Activated CD8-positive, alpha-beta T cell treated with anti-CD3 and anti-CD28 coated beads, Interleukin-2, amount 10 ng/mL, durations not matched to agents 7 days and 5 days (primary cell): ENCODE measurements at places on chromosomes 2 and 18. TPM values are rescaled to one million over a fixed set of nuclear protein-coding genes. Genes with fewer than 3 reads are reported as not detected.

Gene TNS1
- 28.9 TPM for total RNA-seq

Gene SP5
- not detected for total RNA-seq

Gene DSEL
- total RNA-seq = 0.08 TPM

Gene CCL20
- total RNA-seq = not detected

GRCh38 chr2:86807133-86807467, 16.4 kb upstream of the CD8A start:
- no peak for DNase-seq
- H3K36me3 ChIP-seq = peaks cover 34% of the 10 kb centered on the region
- H3K4me1 ChIP-seq = peaks cover 39% of the 10 kb centered on the region
- peak overlapping the region; percentile 94 for H3K27ac ChIP-seq
- peak overlapping the region; percentile 93 for H3K4me3 ChIP-seq

DNA sequence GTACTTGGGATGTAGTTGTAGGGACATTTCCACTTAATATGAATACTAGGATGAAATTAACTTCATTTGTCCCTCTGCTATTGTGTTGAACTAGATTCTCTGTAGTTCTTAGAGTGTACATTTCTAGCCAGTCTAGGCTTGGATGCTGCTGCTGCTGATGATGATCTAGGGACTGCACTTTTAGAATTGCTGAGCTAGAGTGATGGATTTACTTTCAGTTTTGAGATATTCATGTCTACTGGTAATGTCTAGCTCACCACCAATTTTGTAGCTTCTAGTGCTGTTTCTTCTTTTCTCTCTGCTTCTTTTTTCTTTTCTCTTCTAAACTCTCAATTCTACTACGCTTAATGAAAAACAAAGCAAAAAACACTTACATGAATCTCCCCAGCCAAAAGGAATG, 49.4 kb downstream of the MRPS9 start:
- peaks cover 12% of the 10 kb centered on the region for H3K4me1 ChIP-seq
- no peak for DNase-seq
- no peaks in the 10 kb centered on the region for H3K27me3 ChIP-seq

DNA sequence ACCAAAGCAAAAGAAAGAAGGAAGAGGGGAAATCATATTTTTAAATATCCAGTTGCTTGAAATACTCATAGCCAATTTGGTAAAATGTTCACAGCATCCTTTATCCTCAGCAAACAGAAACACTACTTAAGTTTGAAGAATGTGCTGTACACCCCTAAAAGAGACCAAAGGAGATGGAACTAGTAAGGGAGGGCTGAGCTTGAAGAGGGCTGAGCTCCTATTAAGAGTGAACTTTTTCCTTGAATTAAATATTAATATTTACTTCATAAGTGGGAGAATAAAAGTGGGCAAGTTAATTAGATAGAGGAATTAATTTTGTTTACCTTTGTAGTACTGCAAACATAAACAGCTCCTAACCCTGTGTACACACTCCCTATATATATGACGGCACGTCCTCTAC, 7.0 kb downstream of the EVX2 start:
- DNase-seq = no peak
- peaks cover 12% of the 10 kb centered on the region for H3K4me1 ChIP-seq
- peaks cover 14% of the 10 kb centered on the region for H3K36me3 ChIP-seq
- H3K4me3 ChIP-seq = no peak overlapping the region
- peaks cover 78% of the 10 kb centered on the region for H3K27me3 ChIP-seq

Gene CFAP221
- not detected for total RNA-seq

DNA sequence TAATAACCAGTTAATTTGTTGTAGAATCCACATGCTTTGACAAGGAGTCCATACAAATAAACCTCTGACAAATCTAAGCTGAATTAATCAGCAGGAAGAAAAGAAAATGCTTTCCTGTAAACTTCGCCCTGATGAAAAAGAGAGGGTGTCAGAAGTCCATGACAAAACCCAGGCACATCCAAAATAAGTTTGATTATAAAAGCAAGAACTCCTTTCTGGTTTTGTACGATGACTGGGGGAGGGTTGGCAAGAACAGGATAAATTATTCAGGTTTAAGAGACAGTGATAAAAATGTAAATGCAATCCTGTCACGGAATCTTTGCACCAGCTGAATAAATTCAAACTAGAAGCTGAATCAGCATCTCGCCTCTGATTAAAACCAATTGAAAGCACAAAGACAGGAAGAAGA, 469.2 kb upstream of the TNP1 start:
- peaks cover 3% of the 10 kb centered on the region for H3K36me3 ChIP-seq
- no peaks in the 10 kb centered on the region for H3K27me3 ChIP-seq
- no peak for DNase-seq
- H3K27ac ChIP-seq = no peak overlapping the region
- no peak overlapping the region for H3K4me3 ChIP-seq

GRCh38 chr18:42864876-42865275, 250.6 kb downstream of the RIT2 start:
- H3K4me1 ChIP-seq = no peaks in the 10 kb centered on the region
- no peak overlapping the region for H3K4me3 ChIP-seq
- DNase-seq = no peak
- no peaks in the 10 kb centered on the region for H3K27me3 ChIP-seq

DNA sequence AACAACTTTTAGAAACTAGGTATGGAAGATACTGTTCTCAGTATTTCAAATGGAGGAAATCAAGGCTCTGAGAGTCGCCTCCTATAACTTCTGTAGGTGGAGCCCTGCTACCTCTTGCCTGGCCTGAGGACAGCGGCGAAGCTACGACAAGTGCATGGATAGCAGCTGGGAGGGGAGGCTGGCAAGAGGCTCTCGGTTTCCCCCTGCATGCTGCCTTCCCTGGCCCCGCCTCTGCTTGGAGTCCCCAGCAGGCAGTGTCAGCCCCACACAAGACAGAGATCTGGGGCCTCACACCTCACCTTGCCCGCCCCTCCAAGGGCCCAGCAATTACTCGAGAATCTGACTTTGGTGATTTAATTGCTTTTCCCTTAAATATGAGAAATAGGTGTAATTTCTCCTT, 107.6 kb upstream of the POU3F3 start:
- H3K36me3 ChIP-seq = no peaks in the 10 kb centered on the region
- DNase-seq = no peak
- no peaks in the 10 kb centered on the region for H3K4me1 ChIP-seq

Gene LYPD6B
- not detected for total RNA-seq

DNA sequence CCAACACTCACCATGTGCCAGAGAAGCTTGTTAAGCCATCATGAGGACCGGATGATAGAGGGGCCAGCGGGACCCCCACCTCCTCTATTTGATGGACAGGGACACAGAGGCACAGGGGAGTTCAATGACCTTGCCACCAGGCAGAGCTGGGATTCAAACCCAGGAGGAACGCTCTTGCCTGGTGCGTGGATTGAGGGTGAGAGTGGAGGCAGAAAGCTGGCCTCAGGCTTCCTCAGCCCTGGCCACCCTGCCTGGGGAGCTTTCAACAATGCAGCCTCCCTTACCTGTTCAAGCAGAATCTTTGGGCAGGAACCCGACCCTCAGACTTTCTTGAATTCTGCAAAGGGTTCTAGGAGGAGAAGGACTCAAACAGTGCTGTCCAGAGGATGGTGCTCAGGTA, 39.9 kb upstream of the MAL start:
- H3K27me3 ChIP-seq = peaks cover 10% of the 10 kb centered on the region
- no peak for DNase-seq
- no peaks in the 10 kb centered on the region for H3K36me3 ChIP-seq
- H3K4me1 ChIP-seq = peaks cover 6% of the 10 kb centered on the region

Gene CDK15
- total RNA-seq = not detected

GRCh38 chr2:40243581-40244187, 208.2 kb downstream of the SLC8A1 start:
- H3K4me3 ChIP-seq = no peak overlapping the region
- H3K27me3 ChIP-seq = no peaks in the 10 kb centered on the region
- no peaks in the 10 kb centered on the region for H3K36me3 ChIP-seq

Gene SERPINB11
- not detected for total RNA-seq

- DNase-seq = no peak
- no peak overlapping the region for H3K4me3 ChIP-seq
- H3K27ac ChIP-seq = no peak overlapping the region
- H3K27me3 ChIP-seq = no peaks in the 10 kb centered on the region
- no peaks in the 10 kb centered on the region for H3K36me3 ChIP-seq
Measured at GRCh38 chr2:218679119-218679518, 7.2 kb downstream of the STK36 start.

Gene RAB27B
- total RNA-seq = 1.7 TPM

- no peaks in the 10 kb centered on the region for H3K27me3 ChIP-seq
- peaks cover 55% of the 10 kb centered on the region for H3K36me3 ChIP-seq
- no peak overlapping the region for H3K4me3 ChIP-seq
Measured at GRCh38 chr18:69996417-69996816, 48.7 kb upstream of the CD226 start.

DNA sequence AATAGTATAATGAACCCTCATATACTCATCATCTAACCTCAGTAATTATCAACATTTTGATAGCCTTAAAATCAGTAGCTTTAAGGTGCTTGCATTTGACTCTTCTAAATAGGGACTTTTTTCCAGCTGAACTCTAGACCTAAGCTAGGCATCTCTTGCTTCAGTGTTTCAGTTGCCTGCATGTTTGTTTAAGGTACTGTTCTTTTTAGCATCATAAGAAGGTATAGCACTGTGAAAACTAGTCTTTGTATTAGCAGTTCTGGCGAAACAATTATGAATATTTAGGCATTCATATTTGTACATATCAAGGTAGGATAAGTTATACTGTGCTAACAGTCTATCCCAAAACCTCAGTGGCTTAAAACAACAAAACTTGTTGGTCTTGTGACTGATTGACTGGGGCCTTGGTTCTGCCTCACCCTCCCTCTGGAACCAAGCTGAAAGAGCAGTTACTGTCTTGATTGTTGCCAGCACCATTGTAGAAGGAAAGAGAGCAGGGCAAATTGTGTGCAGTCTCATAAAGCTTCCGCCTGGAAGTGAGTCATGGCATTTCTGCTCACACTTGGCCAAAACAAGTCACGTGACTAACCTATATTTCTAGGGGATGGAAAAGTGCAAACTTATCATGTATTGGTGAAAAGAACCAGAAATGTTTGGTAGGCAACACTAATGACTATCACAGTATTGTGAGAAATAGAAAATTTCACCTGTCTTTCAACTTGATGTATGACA, 24.3 kb downstream of the GALNT1 start:
- no peak overlapping the region for H3K4me3 ChIP-seq
- H3K27ac ChIP-seq = no peak overlapping the region
- DNase-seq = no peak
- H3K27me3 ChIP-seq = no peaks in the 10 kb centered on the region

- DNase-seq = no peak
- H3K4me3 ChIP-seq = no peak overlapping the region
- peaks cover 11% of the 10 kb centered on the region for H3K4me1 ChIP-seq
- no peaks in the 10 kb centered on the region for H3K27me3 ChIP-seq
- H3K27ac ChIP-seq = peak overlapping the region; percentile 68
Measured at GRCh38 chr2:39008665-39009064, 112.2 kb downstream of the SOS1 start.

- H3K4me1 ChIP-seq = no peaks in the 10 kb centered on the region
- no peaks in the 10 kb centered on the region for H3K36me3 ChIP-seq
- peaks cover 14% of the 10 kb centered on the region for H3K27me3 ChIP-seq
- no peak for DNase-seq
Measured at GRCh38 chr18:12246849-12247808, 7.0 kb upstream of the CIDEA start.

Gene ALPG
- total RNA-seq = not detected

Gene FTCDNL1
- 1.9 TPM for total RNA-seq

Gene CAVIN2
- not detected for total RNA-seq

DNA sequence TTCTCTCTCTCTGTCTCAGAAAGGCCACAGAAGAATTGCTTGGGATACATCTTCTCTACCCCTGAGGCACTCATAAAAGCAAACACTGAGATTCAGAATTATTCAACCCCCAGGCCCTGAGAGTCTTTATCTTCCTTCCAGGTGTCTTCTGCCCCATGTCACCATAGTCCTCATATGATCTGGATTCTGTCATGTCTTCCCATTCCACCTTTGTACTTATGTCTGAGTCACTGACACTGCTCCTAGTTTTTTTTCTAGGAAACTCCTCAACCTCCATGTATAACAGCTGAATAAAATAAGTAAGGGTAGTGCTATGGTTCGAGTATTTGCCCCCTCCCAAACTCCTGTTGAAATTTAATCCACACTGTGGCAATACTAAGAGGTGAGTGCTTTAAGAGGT, 11.6 kb downstream of the HIBCH start:
- H3K27me3 ChIP-seq = no peaks in the 10 kb centered on the region
- H3K36me3 ChIP-seq = peaks cover 4% of the 10 kb centered on the region
- no peaks in the 10 kb centered on the region for H3K4me1 ChIP-seq
- no peak overlapping the region for H3K27ac ChIP-seq
- no peak for DNase-seq
- H3K4me3 ChIP-seq = no peak overlapping the region

Gene LTBP1
- 0.03 TPM for total RNA-seq

- peaks cover 2% of the 10 kb centered on the region for H3K4me1 ChIP-seq
- H3K27ac ChIP-seq = no peak overlapping the region
- no peak for DNase-seq
- H3K4me3 ChIP-seq = no peak overlapping the region
Measured at GRCh38 chr2:219434468-219434717, 250 bp upstream of the SPEG start.

Gene ATP6V1B1
- total RNA-seq = not detected

DNA sequence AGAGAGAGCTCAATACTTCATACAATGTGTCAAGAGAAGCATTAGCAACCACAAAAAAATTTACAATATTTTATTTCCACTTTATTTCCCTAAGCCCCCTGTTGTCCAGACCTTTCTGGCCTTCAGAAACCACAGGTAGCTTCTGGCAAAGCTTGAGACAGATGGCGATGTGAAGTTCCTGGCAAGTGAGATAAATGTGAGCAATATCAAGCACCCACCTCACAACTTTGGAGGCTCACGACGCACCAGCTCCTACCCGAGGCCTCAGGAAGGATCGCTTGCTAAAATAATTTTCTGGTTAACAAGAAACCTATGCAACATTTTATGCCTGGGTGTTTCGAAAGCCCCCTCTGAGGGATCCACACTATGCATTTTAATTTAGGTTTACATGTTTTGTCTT, 158.1 kb upstream of the CHAC2 start:
- no peak overlapping the region for H3K27ac ChIP-seq
- H3K27me3 ChIP-seq = peaks cover 2% of the 10 kb centered on the region
- no peak for DNase-seq
- H3K36me3 ChIP-seq = no peaks in the 10 kb centered on the region
- H3K4me1 ChIP-seq = no peaks in the 10 kb centered on the region

DNA sequence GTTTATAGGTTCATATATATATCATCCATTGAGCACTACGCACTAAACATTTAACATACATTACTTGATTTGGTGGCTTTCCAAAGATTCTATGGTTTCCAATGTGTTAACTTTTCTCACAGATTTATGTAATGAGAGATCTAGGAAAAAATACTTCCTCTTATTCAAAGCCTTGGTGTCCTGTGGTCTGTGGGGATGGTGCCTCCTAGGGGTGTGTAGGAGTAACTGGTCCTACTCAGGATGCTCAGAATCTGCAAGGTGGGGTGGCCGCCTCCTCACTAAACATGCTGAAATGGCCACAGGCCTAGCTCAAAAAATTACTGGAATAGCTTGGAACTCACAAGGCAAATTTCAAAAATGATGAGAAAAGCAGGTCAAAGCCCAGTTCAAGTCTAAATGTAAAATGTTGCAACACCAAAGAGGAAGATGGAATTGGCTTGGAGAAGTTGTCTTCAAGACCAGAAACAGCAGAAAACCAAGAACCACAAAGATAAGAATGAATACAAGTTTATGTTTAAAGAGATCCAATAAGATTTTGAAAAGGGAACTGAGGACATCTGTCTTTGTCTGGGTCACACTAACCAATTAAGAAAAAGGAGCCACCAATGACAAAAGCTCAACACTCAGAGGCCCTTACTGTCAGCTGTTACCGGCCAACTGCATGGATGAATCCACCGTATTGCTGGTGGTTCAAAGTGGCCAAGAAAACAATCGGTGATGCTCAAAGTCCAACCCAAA, 11.5 kb downstream of the GPR55 start:
- H3K4me1 ChIP-seq = peaks cover 47% of the 10 kb centered on the region
- H3K36me3 ChIP-seq = peaks cover 24% of the 10 kb centered on the region
- DNase-seq = no peak
- H3K4me3 ChIP-seq = no peak overlapping the region
